Right renal cortex interstitium (tissue), 3 donors: ENCODE measurements at places on chromosomes 11 and 22. TPM values are rescaled to one million over a fixed set of nuclear protein-coding genes. Genes with fewer than 3 reads are reported as not detected.

The SCGB2A2 gene
- not detected for polyA plus RNA-seq

The WBP2NL gene
- 3.4 TPM for polyA plus RNA-seq

The TRIM34 gene
- 8.8 TPM for polyA plus RNA-seq

The CCDC81 gene
- 1.5 TPM for polyA plus RNA-seq

The NR1H3 gene
- 39.2 TPM for polyA plus RNA-seq

The SEC14L2 gene
- 5.0 TPM for polyA plus RNA-seq

The ATG2A gene
- polyA plus RNA-seq = 12.8 TPM

The LRP4 gene
- polyA plus RNA-seq = 26.4 TPM

The RIMBP3B gene
- polyA plus RNA-seq = not detected

The FXYD6 gene
- 140 TPM for polyA plus RNA-seq

The C11orf65 gene
- 2.3 TPM for polyA plus RNA-seq

The SCN4B gene
- 1.1 TPM for polyA plus RNA-seq

The KCNC1 gene
- polyA plus RNA-seq = 0.92 TPM

The PDGFD gene
- polyA plus RNA-seq = 33.0 TPM

The PKP3 gene
- 5.5 TPM for polyA plus RNA-seq

The OR10G7 gene
- polyA plus RNA-seq = not detected

The KCNJ5 gene
- polyA plus RNA-seq = 5.3 TPM

The CYB5R2 gene
- 30.3 TPM for polyA plus RNA-seq

The CALCA gene
- 14.4 TPM for polyA plus RNA-seq

The MTFP1 gene
- 9.4 TPM for polyA plus RNA-seq

The GRM5 gene
- 0.17 TPM for polyA plus RNA-seq

The PNPLA5 gene
- polyA plus RNA-seq = 0.08 TPM

The PPFIA1 gene
- polyA plus RNA-seq = 42.1 TPM

The SAA1 gene
- not detected for polyA plus RNA-seq

The TRIM29 gene
- 1.0 TPM for polyA plus RNA-seq

The VSTM5 gene
- polyA plus RNA-seq = 2.5 TPM

The HBB gene
- polyA plus RNA-seq = 221 TPM

The DYNC2H1 gene
- 39.1 TPM for polyA plus RNA-seq

The OR4A16 gene
- polyA plus RNA-seq = not detected

The CTSF gene
- 107 TPM for polyA plus RNA-seq

The ADM2 gene
- polyA plus RNA-seq = 3.2 TPM

The OMP gene
- 0.25 TPM for polyA plus RNA-seq
